ENCODE measurements at places on chromosomes 12 and 14. TPM values are rescaled to one million over a fixed set of nuclear protein-coding genes. Genes with fewer than 3 reads are reported as not detected.

GRCh38 chr12:78177298-78177697 is 346.6 kb downstream of the NAV3 start:
- H3K4me1 ChIP-seq: no peaks in the 10 kb centered on the region
- no peak overlapping the region for H3K4me3 ChIP-seq
- no peaks in the 10 kb centered on the region for H3K36me3 ChIP-seq
- H3K27ac ChIP-seq: no peak overlapping the region

GRCh38 chr14:101196051-101196712 is 292.7 kb upstream of the RTL1 start:
- no peak for DNase-seq
- H3K36me3 ChIP-seq: no peaks in the 10 kb centered on the region
- no peaks in the 10 kb centered on the region for H3K4me1 ChIP-seq
- H3K27ac ChIP-seq: no peak overlapping the region
- H3K27me3 ChIP-seq: no peaks in the 10 kb centered on the region

- H3K4me1 ChIP-seq: no peaks in the 10 kb centered on the region
- H3K36me3 ChIP-seq: no peaks in the 10 kb centered on the region
- no peak overlapping the region for H3K4me3 ChIP-seq
- no peaks in the 10 kb centered on the region for H3K27me3 ChIP-seq
- no peak overlapping the region for H3K27ac ChIP-seq
These were observed 409.8 kb upstream of the FOXG1 start for GRCh38 chr14:28356819-28357218.

The GNB3 gene
- total RNA-seq: 2.4 TPM
